ENCODE measurements at places on chromosomes 6 and 20. TPM values are rescaled to one million over a fixed set of nuclear protein-coding genes. Genes with fewer than 3 reads are reported as not detected.

- DNase-seq = no peak
Measured at GRCh38 chr20:62203378-62204030, 16.6 kb downstream of the HRH3 start.

The COL9A3 gene
- 14.1 TPM for total RNA-seq

- DNase-seq = no peak
Measured at GRCh38 chr6:166489301-166490155, 97.0 kb downstream of the RAMACL start.

The HLA-DRB1 gene
- 54.0 TPM for total RNA-seq

The KCNK16 gene
- total RNA-seq = not detected

Measured in lower leg skin (tissue), 4 donors.